ENCODE measurements at places on chromosomes 1 and 21. TPM values are rescaled to one million over a fixed set of nuclear protein-coding genes. Genes with fewer than 3 reads are reported as not detected.

The RGSL1 gene
- polyA plus RNA-seq: not detected

The CRNN gene
- polyA plus RNA-seq: not detected

The CFAP74 gene
- not detected for polyA plus RNA-seq

The LMX1A gene
- not detected for polyA plus RNA-seq

The PRR9 gene
- polyA plus RNA-seq: not detected
